Fibroblast of the conjunctiva (primary cell): ENCODE measurements at places on chromosomes 12 and 14.

DNA sequence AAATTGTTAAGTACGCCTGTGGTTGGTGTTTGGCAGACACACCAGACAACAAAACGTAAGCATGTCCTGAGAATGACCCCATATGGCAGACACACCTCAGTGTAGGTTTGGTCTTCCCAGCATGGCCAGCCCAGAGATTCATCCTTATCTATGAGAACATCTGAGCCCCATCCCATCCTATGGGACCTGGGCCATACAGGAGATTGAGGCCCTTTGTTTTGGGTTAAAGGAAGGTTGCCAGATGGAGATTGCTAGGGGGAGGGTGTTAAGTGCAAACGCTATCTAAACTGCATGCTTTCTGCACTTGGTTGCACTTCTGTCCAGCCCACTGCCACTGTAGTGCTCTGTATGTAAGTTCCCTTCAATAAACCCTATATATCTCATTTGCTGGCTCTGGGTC lies 4.1 kb upstream of the PCNX4 start:
- no peak for DNase-seq

GRCh38 chr12:14975457-14975856 lies 2.6 kb downstream of the PDE6H start:
- no peak for DNase-seq

- no peak for DNase-seq
Observed at GRCh38 chr12:131365821-131366260, 345.0 kb upstream of the SFSWAP start.

GRCh38 chr14:58541633-58542022 lies 96.1 kb upstream of the DACT1 start:
- no peak for DNase-seq

GRCh38 chr12:28872654-28873268 lies 276.3 kb upstream of the FAR2 start:
- peak; percentile 64 for DNase-seq

- DNase-seq, result no peak
Observed at GRCh38 chr12:41724216-41724615, 420.5 kb downstream of the GXYLT1 start.

DNA sequence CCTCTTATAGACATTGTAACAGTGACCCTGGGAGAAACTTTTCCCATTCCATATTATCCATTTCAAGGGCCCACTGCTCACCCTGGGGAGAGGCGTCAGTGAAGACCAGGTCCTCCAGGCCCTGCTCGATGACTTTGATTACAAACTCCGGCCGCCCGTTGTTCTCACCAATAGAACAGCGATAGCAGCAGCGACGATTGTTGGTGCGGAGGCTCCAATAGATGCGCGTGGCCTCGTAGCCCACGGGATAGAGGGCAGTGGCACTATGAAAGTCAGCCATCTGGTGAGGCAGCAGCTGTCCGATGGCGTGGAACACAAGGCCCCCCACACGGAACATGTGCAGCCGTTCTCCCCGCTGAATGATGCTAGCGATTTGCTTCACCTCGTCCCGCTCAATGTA lies 7.5 kb upstream of the PRKAG1 start:
- DNase-seq, result no peak

GRCh38 chr12:109988903-109989302 lies 7.3 kb downstream of the GIT2 start:
- no peak for DNase-seq

DNA sequence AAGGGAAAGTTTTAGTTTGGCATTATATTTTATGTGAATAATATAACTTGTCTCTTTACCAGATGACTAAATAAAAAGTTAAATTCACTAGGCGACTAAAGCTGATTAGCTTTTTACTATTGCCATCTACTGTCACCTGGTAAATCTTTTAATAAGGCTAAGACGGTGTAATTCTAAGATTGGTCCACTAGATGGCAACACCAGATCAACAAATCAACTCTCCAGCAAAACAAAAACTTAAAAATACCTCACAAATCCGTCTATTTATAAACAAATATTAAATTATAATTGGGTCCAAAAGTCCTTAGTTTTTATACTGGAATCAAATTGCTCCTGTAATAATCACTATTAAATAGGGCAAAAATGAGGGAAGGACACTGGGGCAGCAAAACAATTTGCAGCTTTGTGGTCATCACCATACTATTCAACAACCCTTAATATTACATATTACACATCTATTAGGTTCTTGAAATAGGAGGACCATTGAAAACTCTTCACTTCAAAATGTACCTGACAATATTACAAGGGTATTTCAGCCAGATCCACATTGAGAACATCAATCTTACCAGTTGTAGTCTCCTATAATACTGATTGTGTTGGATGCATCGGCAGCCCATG lies 47.9 kb downstream of the GALC start:
- peak; percentile 49 for DNase-seq

DNA sequence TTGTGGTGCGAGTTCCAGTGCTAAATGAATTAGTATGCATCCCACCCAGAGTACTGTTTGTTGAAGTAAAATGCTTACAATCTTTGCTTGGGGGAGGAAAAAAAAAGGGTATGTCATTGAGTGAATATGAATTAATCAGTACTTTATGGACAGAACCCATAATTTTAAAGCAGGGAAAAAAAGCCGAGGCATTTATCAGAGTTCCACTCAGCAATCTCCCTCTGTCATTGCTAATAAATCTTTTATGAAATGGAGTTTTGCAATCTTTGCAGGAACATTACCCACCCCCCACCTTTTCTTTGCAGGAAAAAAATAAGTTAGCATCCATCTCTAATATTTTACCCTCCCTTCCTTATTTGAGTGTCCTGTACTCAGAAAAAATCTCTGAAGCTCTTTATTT lies 127.9 kb upstream of the TMPO start:
- no peak for DNase-seq

DNA sequence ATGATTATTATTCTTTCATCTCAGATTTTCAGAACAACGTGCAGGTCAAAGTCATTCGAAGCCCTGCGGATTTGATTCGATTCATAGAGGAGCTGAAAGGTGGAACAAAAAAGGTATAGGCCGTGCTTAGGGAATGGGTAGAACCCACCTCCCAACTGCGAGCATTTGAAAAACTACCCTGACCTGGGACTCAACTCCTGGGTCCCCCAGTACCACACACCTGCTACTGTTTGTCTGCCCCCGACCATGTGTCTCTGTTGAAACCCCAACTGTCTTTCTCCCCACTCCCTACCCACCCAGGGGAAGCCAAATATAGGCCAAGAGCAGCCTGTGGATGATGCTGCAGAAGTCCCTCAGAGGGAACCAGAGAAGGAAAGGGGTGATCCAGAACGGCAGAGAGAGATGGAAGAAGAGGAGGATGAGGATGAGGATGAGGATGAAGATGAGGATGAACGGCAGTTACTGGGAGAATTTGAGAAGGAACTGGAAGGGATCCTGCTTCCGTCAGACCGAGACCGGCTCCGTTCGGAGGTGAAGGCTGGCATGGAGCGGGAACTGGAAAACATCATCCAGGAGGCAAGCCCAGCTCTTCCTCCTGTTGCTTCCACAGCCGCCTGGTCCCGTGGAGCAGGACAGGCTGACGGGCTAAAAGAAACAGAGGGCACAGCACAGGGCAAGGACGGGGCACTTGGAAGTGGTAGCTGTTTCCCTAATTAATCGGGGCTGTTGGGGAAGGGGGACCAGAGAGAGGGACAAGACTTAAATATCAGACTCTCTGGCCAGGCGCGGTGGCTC lies 20.5 kb downstream of the AGAP2 start:
- DNase-seq, result no peak
